ENCODE measurements at places on chromosomes 5 and 9. TPM values are rescaled to one million over a fixed set of nuclear protein-coding genes. Genes with fewer than 3 reads are reported as not detected.

DND1 gene
- 0.13 TPM for total RNA-seq

DPYSL3 gene
- total RNA-seq, result 146 TPM

NEUROG1 gene
- not detected for total RNA-seq

FAM169A gene
- 0.13 TPM for total RNA-seq

ZNF879 gene
- 4.6 TPM for total RNA-seq

LRRC70 gene
- total RNA-seq, result 1.0 TPM
